ENCODE measurements at places on chromosomes 3 and 15.
A peak's percentile ranks its signal among the peaks of the same experiment; 100 is the strongest.

DNA sequence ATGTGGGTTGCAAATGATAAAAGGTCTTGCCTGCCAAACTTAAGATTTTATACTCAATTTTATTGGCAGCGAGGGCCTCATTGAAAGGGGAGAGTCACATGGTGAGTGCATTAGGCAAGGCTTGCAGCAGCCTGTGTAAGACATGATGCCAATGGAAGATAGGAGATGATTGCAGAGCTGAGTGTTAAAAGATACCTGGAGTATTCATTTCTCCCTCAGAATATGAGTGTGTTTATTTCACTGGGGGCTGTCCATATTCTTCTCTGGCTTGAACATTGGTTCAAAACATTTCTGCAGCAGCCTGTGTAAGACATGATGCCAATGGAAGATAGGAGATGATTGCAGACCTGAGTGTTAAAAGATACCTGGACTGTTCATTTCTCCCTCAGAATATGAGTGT, 165.2 kb upstream of the NUDT16 start:
- no peak for DNase-seq

GRCh38 chr15:57460208-57460816, 84.0 kb downstream of the CGNL1 start:
- no peak for DNase-seq

GRCh38 chr3:119405315-119405714, 58.1 kb downstream of the TMEM39A start:
- no peak for DNase-seq

- no peak for DNase-seq
Observed at GRCh38 chr15:60535265-60535664, 56.3 kb upstream of the ICE2 start.

DNA sequence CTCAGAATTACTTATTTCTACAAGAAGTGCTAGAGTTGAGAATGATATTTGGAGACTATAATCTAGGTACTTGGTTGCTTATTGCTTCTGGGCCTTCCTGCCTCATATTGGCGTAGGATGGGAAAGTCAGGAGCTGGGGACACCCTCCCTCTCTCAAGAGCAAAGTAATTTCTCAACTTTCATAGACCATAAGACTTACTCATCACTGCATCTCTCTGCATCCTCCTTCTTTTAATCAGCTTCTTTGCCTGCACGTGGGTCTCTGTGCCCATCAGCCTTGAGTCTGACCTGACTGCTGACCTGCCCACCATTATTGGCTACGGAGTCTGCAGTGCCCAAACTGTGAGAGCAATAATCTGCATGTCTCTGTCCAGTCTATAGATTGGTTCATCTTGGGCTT, 27.3 kb upstream of the XIRP1 start:
- DNase-seq = no peak

- no peak for DNase-seq
Observed at GRCh38 chr15:60384053-60384452, 13.7 kb downstream of the ANXA2 start.

DNA sequence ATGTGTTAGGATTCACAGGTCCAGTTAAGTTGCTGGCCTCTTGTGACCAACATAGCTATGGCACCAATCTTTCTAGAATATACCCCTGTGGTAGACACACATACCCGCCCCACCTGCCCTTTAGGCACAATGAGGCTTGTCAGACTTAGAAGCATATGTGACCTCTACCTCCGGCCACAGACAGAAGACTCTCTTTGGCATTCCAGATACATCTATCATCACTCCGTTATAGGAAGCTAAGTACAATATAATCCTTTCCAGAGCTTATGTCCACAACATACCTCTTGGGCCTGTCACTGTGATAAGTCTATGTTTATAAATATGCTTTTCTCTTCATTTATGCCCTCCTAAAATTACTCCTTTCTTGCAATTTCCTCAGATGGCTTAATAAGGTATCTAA, 39.8 kb downstream of the CD47 start:
- DNase-seq = no peak

DNA sequence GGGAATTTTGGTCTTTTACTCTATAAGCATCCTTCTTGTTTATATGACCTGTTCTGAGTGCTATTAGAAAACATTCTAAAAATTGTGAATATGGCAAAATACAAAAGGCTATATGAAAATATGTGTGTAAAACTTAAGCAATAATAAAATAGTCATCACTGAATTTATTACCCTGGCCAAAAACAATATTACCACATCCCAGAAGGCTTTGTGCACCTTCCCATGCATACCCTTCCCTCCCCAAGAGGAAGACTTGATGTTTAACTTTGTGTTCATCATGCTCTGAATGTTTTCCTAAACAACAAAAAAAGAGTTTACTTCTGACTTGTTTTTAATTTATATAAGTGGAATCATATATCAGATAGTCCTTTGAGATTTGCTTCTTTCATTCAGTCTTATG, 155.1 kb upstream of the TNIK start:
- DNase-seq = no peak

DNA sequence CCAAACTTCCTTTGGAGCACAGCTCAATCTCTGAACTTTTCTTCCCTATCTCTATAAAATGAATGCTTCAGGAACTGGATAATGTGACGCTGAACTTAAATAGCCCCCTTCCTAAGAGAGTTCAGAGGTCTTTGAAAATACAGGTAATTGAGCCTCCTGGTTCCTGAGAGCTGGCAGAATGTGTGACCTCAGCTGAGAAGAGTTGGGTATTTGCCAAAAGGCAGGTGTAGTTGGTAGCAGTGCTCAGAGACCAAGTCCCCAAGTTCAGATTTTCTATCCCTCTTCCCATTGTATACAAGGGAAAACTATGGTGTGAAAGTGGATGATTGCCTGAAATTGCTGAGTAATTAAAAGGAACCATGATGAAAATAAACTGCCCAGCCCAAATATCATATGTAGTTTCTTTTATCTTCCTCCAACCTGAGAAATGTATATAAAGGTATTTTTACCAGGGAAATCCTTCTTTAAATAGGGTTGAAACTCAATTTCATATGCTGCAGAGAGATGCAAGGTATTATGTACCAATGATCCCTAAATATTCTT, 154.6 kb upstream of the ICE2 start:
- DNase-seq = no peak

- no peak for DNase-seq
Observed at GRCh38 chr15:59229015-59229414, 22.4 kb downstream of the LDHAL6B start.

DNA sequence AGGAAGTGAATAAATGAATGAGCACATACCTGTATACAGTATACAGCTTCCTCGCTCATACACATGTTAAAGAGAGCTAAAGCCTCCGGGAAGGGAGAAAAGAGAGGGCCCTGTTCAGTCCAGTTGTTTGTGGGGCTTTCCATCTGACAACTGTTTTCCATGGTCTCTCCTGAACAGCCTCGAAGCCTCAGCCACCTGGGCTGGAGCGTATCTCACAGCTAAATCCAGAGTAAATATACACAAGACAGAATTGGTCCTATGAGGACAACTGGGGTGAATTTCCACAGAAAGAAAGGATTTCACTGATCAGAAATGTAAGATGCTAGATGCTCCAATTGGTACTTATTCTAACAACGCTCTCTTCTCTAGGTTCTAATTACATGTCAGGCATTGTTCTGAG, 103.5 kb downstream of the LIPC start:
- no peak for DNase-seq

DNA sequence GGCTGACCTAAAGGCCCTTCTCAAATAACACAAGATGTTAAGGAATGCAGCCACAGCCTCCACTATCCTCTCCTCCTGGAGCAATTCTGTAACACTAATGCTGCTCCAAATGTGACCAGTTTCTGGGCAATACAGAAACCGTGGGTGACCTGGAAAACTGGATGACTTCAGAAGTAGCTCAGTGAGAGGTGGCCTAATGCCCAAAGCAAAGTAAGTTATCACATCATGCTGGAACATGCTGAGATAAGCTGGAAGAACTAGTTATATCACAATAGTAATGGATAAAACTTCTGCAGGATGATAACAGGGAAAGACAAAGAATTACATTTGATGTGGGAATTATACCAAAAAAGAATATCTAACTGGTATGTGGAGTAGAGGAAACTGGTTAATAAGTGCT, 72.0 kb downstream of the DHX30 start:
- no peak for DNase-seq

GRCh38 chr15:49707598-49707997, 86.8 kb downstream of the DTWD1 start:
- no peak for DNase-seq

DNA sequence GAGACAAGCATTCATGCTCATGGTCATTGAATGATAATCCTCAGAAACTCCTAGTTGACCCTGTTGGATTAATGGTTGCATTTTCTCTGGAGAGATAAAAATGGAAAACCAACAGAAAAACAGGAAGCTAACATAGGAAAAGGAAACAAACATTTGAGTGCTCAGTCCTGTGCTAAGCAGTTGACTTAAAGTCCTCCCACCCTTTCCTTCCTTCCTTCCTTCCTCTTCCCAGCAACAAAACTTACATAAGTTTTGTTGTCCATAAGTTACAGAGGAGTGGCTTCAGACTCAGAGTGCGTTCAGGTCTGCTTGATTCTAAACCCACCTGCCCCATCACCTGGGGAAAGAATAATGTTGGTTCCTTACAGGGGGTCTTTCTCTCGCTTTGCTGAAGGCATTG, 163.8 kb upstream of the RGMA start:
- no peak for DNase-seq

- DNase-seq = peak; percentile 56
Observed at GRCh38 chr3:30199096-30199759, 407.2 kb upstream of the TGFBR2 start.

DNA sequence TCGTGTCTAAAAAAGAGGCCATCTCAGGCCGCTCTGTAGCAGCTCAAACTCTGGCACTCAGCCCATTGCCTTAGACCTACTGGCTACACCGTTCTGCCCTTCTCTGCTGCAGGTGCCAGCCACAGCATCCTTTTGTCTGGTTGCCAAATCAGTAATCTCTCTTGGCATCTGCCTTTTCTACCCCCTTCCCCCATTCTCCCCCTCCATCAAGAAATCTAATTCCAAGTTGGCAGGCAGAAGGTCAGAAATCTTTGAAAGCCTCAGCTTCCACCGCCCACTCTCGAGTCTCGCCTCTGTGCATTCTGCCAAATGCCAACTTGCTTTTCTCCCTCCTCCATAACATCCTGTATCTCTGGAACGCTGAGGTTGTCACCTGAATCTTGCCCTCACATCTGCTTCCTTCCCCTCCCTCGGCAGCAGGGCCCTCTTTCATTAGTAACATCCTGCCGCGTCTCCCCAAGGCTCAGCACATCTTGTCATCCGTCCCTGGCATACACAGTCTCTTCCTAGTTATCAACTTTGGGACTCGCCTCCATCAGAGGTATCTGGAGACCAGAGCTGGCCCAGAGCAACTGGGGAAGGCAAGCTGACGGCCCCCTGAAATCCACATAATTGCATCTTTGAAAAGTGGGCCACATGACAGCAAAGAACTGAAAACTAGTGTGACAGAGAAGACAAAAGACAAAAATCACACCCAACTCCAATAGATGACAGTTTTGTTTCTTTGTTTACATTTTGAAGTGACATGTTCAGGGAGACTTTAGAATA, 312.0 kb upstream of the CCDC54 start:
- no peak for DNase-seq

GRCh38 chr3:89278302-89279025, 171.0 kb downstream of the EPHA3 start:
- DNase-seq = no peak

GRCh38 chr3:185549651-185550111, 2.7 kb downstream of the LIPH start:
- no peak for DNase-seq

DNA sequence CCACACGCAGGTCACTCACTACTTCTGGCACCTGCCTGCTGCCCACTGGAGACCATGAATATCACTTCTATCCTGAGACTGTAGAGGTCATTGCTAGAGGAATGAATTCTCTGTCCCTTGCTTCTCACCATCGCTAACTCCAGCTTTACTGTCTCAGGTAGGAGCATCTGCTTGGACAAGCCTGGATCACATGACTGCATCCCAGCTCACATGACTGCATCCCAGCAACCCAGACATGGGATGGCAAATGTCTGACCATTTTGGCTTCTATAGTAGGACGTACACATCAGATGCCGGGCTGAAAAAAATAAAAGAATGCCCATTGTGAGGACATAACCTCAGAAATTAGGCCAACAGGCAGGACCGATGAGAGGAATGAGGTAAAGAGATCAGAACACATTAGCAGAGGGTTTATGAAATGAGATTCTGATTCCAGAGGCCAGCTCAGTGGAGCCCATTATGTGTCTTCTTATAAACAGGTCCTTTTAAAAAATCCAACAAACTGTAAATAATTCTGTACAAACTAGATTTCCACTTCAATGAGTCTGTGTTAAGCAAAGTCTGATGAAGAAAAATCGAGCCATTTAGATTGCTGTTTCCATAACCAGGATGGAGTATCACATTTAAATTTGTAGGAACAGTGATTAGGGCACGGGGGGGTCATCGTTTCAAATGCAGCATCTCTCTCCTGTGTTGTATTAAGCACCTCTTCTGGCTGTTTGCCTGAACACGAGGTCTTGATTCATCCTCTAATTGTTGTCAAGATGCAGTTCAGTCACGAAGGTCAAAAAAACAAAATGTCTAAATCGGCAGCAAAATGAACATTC, 126.7 kb downstream of the MTHFS start:
- no peak for DNase-seq

DNA sequence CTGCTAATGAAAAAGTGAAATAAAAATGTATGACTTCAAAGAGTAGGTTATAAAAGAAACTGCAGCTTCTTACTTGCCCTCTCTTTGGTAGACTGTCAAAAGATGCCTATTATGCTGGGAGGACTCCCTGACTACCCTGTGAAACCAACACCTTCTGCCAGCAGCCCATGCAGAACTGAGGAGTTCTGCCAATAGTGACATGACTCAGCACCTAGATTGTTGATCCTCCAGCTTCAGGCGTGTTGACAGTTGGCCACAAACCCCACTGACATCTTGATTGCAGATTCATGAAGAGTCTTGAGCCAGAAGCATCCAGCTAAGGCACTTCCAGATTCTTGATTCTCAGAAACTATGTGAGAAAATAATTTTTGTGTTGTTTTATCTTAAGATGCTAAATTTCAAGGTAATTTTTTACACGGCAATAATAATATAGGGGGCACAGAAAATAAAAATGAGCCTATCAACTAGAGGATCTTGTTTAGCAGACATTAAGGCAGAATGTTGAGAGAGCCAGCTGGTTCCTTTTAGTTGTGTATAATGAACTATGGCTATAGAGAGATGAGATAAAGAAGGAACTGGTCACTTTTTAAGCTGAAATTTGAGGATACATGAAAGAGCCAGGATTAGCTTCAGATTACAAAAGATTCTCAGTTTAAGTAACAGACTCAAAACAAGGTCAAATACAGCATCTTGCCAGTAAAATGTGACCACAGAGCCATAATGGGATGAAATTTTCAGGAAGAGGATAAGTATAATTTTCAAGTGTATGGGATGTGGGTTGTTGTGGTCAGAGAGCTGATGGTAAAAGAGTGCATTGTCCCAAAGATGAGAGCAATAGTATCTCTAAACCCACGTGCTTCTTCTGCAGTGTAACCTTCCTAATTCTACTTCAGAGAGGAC, 588.7 kb upstream of the CBLB start:
- no peak for DNase-seq

- no peak for DNase-seq
Observed at GRCh38 chr15:63857461-63857856, 23.7 kb upstream of the HERC1 start.

GRCh38 chr3:126309165-126309564, 48.0 kb downstream of the KLF15 start:
- DNase-seq = no peak

Data from CD4-positive, alpha-beta T cell (primary cell).